ENCODE measurements at places on chromosomes 1 and 21.

DNA sequence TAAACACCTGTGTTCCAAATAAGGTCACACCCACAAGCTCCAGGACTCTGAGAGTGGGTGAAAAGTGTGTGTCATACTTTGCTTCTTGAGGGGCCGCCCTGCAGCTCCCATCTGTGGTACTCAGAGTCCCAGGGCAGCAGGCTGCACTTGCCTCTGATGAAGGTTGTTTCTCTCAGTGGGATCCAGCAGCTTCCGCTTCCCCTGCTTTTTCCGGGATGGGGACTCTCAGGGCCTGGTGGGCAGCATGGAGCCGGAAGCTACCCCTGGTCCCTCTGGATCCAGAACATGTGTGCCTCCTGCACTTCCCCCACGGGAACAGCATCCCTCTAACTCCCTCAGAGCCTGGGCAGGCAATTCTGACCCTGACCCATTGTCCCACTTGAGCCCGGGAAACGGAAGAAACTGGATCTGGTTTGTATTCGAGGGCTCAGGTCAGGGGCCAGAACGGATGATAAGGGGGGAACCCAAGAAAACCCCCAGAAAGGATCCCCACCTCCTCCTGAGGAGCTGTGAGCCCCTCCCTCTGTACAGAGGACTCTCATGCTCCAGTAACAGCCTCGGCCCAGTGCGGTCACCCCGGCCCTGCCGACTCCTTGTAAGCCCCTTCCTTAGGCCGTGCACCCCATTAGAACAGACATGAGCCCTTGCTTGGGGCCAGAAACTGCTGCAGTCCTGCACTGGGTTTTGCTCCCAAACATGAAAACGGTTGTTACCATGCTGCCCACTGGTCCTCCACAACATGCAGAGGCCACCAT, 189.5 kb upstream of the C1orf174 start:
- no peak for DNase-seq

GRCh38 chr1:180213401-180214170, 16.5 kb upstream of the LHX4 start:
- DNase-seq = no peak

GRCh38 chr1:78054559-78054958, 8.8 kb downstream of the GIPC2 start:
- DNase-seq = no peak

DNA sequence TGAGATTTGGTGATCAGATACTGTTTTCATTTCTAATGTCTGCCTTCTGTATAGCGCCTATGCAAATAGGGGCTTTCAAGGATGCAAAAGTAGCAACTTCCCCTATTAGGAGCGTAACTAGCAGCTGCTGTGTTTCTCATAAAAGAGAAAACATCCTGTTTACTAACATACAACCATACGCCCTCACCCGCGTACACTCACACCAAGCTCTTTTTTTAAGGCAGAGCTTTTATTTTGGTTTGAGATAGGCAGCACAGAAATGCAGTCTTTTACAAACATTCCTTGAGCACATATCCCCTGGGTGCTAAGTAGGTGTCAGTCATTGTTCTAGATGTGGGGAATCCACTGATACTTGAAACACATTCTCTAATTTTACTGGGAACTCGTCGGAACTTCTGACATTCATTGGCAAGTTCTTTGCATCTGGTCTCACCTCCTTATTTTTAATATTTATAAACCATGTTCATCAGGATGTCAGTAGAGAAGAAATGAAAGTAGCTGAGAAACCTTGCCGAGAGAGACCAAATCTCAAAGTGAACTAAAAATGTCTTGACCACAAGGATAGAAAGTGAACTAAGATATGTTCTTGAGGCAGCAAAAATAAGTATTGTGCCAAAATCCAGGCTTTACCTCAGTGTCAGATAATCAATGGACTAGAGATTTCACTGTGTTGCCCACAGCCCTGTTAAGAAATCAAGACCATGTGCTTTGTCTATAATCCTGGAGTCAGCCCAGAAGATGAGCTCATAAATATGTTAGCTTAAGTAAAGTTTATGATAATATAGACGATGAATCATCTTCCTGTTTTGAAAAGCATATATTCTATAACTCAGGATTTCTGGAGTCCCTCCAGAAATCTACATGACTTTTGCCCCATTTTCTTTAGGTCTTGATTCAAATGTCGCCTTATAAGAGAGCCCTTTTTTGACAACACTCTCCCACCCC, 350.9 kb downstream of the ST6GALNAC3 start:
- DNase-seq = peak; percentile 84

GRCh38 chr1:167298325-167298724, 77.6 kb downstream of the POU2F1 start:
- DNase-seq = no peak

DNA sequence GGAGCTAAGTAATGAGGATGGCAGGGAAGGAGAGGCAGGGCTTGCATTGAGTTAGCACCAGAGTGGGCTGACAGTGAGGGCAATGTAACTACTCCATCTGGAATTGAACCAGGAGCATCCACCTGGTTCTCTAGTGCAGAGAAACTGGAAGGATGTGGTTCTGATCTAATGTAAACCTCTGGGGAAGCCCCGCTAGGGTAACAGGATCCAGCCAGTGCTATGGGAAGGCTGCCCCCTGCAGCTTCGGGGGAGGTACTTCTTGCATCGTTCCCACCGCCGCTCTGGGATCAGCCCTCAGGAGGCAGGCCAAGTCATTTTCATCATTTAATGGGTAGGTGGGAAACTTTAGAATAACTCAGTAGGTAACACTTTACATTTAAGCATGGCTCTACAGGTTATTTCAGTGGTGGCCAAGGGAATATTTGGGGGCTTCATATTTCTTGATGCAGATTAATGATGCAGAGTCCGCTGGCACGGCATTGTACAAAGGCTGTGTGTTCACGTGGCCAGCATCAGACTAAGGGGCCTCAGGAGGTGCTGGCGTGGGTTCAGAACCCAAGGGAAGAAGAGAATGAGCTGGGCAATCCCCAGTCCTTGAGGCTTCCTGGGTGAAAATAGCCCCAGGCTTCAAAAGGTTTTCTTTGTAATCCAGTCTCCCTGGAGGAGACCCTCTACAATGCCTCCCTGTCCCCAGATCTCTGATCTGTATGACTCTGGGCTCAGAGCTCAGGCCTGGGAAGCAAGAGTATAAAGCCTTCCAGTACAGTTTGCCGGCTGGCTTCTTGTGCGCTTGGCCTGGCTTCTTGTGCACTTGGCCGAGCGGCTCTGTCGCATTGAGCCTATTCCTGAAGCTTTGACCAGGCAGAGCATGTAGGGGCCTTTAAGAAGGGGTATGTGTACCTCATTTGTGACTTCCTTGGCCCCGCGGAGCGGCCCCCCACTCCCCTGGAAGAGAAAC, 26.4 kb upstream of the KAZN start:
- no peak for DNase-seq

GRCh38 chr1:120178799-120179756, 2.8 kb upstream of the SEC22B start:
- DNase-seq = peak; percentile 49

DNA sequence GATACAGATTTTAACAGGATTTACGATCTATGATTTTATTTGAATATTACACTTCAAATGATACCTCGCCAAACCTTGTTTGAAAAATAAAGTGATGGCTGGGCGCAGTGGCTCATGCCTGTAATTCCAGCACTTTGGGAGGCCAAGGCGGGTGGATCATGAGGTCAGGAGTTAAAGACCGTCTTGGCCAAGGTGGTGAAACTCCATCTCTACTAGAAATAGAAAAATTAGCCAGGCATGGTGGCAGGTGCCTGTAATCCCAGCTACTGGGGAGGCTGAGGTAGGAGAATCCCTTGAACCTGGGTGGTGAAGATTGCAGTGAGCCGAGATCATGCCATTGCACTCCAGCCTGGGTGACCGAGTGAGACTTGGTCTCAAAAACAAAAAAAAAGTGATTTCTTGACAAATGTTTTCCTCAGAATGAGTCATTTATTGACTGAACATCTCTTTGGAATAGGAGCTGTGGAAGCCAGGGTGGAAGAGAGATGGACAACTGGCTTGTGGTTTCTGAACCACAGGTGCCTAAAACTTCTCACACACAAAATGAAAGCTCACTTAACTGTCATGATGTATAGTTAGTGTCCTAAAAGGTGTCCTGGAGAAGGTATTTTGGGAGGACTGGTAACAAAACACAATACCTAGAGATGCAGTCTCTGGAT, 11.9 kb downstream of the PKNOX1 start:
- DNase-seq = peak; percentile 30

DNA sequence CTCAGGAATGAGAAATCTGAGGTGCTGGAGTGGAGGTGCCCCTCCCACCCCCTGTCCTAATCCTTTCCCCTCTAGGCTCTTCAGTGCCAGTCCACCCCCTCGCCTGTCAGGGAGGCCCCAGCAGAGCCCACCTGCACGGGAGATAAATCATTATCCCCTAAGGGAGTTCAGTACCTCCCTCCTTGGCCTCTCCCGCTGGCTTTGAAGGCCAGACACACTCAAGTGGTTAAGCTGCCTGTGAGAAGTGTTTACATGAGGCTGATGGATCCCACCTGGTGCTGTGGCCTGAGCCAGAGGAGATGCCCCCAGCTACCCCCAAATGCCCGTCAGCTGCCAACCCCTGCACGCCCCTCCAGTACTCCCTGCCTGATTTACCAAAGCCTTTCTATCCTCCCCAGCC, 3.7 kb downstream of the RSPO1 start:
- no peak for DNase-seq

DNA sequence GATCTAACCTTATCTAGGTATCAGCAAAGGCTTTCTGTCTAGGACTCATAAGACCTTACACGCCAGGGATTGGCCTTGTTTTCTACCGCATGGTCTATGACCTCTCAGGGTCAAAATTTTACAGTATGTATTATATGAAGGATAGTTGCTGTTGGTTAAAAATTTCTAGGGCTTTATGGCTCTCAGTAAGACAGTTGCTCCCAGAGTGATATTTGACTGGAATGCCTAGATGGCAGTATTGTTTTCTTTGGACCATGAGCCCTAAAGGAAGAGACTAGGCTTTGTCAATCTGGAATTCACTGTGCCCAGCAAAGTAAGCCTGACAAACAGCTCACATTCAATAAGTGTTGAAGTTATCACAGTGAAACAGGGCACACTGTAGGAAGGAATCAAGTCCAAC, 37.6 kb downstream of the C1orf87 start:
- no peak for DNase-seq

DNA sequence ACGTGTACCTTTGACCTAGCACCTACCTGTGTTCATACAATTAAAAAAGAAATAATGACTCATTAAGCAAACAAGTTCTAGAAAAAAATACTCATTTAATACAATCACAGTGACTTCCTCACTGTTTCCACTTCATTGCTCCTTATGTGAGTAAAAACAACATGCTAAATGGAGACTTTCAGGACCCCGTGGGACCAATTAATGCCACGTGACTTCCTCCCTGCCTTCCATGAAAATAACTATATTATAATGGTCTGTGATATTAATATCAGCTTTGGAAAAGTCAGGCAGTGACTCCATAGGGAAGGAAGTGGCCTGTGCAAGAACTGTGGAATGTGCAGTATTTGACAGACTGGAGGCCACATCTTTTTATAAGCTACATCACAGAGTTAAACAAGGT, 337.8 kb downstream of the HLX start:
- peak; percentile 15 for DNase-seq

DNA sequence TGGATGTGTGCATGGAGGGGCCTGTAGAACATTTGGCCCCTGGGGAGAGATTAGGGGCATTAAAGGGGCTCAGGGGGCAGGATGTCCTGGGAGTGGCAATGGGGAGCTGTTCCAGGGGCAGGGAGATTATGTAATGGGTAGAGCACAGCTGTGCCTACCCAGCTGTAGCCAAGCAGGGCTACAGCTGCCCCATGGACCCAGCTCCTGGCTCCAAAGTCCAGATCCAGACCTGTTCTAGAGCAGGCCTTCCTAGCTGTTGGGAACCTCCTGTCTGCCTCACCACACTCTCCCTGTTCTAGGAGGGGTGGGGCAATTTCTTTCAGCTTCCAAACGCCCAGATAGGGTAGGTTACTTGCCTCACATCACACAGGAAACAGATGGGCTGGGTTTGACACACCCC, 5.6 kb downstream of the RPS6KA1 start:
- DNase-seq = no peak

- DNase-seq = no peak
Observed at GRCh38 chr21:38918607-38919346, 113.0 kb downstream of the ETS2 start.

DNA sequence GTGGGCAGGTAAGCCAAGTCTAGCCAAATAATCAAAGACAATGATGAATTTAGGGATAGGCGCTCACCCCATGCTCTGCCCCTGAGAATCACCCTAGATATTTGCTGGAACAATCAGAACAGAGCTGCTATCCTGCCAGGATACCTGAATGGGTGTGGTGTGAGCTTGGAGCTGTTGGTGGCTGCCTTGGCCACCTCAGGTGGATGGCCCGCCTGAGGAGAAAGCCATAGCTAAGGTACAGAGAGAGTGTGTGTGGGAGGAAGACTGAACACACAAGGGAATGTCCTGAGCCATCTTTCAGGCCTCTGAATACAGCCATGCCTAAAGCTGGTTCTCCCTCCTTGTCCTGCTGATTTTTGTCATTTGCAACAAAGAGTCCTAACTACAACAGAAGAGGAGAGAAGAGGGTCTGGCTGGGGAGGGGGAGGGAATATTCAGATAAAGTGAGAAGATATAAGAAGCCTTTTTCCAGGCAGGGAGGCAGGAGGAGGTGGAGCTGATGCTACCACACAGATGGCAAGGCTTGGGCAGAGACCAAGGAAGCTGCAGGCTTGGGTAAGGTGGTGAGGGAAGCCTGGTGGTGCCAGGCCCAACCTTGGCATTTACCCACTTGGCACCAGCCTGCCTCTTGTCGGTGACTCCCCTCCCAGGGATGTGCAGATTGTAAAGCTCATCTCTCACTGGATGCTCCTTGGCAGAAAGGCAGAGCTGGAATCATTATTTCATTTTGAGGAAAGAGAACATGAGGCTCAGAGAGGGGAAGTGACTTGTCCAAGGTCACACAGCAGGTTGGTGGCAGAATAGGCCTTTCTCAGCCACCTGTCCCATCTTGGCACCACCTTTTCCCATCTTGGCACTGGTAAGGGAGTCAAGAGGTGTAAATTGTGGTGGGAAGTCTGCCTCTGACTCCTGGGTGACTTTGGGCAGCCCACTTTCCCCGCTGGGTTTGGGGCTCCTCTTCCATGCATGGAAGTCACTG, 49.7 kb downstream of the NKAIN1 start:
- DNase-seq = no peak

- DNase-seq = no peak
Observed at GRCh38 chr21:41245509-41246135, 71.0 kb upstream of the FAM3B start.

- DNase-seq = peak; percentile 62
Observed at GRCh38 chr1:180912801-180913565, at the start of gene KIAA1614. TSS of gene KIAA1614 (plus strand) at chr1:180912897. CDS start at chr1:180913244, 347 bp downstream.

GRCh38 chr1:76583875-76584477, 283.3 kb upstream of the ST6GALNAC5 start:
- no peak for DNase-seq
